ENCODE measurements at places on chromosomes 7 and 10.

- DNase-seq, result peak; percentile 17
Measured at GRCh38 chr10:73576178-73576889, 14.8 kb downstream of the USP54 start.

DNA sequence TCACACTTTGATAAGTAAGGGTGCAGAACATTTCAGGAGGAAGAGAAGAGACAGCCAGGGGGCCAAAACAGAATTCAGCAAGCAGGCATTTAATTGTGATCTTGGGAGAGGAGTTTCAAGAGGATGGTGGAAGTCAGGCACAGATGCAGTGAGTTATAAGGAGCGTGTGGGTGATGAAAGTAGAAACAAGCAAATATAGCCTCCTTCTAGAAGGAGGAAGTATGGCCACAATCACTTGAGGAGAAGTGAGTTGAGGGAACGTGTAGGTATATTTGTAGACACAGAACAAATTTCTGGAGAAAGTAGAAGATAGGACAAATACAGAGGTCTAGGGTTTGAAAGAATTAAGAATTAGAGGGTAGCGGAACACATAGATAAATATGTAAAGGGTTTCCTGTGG is 165.8 kb downstream of the CACNB2 start:
- no peak for DNase-seq

DNA sequence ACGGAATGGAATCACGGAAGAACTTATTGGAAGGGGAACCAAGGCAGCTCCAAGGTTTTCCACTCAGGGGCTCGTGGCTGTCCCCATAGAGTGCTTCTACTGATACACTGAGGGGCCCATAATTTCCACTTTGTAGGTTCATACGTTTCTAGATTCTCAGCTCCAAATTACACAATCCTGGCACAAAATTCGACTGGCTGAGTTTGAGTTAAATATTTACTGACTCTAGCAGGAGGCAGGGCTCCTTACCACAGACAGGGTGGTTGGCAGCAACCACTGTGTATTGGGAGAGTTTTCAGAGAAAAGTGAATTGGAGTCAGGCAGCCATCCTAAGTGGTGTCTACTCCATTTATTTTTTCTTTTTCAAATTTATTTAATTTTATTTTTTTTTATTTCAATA is 55.4 kb upstream of the SEC61G start:
- no peak for DNase-seq

- no peak for DNase-seq
Measured at GRCh38 chr7:46746695-46747687, 825.9 kb upstream of the IGFBP3 start.

- DNase-seq, result no peak
Measured at GRCh38 chr10:14329746-14330173, 964 bp downstream of the FRMD4A start.

- DNase-seq, result no peak
Measured at GRCh38 chr7:105389088-105389650, 448 bp upstream of the SRPK2 start.

GRCh38 chr7:22864855-22865601 is 42.4 kb upstream of the TOMM7 start:
- no peak for DNase-seq

- no peak for DNase-seq
Measured at GRCh38 chr7:127813991-127814541, 162.1 kb downstream of the SND1 start.

GRCh38 chr10:27344568-27345454 is 104.2 kb upstream of the ACBD5 start:
- peak; percentile 47 for DNase-seq

GRCh38 chr10:46028584-46029460 is 1.6 kb downstream of the NCOA4 start:
- no peak for DNase-seq

- DNase-seq, result no peak
Measured at GRCh38 chr7:27108390-27109127, 6.1 kb upstream of the HOXA2 start.

DNA sequence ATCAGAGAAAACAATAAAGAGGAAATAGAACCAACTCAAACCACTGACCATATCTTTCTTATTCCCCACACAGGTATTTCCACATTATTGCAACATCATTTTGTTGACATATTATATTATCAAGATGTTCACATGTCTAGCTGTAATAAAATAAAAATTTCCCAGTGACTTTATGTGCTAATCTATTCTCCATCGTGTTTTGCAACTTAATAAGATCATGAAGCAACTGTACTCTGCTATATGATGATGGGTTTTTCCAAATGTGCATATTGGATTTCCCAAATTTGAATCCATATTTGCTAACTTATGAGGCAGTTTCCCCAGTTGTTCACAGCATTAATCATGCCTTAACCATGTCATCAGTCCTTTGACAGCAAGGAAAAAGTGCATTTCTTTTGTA is 127.8 kb downstream of the ITGB8 start:
- no peak for DNase-seq

GRCh38 chr7:25124465-25125136 is 459 bp downstream of the CYCS start:
- no peak for DNase-seq

GRCh38 chr7:12056381-12056780 is 154.7 kb upstream of the TMEM106B start:
- DNase-seq, result no peak

DNA sequence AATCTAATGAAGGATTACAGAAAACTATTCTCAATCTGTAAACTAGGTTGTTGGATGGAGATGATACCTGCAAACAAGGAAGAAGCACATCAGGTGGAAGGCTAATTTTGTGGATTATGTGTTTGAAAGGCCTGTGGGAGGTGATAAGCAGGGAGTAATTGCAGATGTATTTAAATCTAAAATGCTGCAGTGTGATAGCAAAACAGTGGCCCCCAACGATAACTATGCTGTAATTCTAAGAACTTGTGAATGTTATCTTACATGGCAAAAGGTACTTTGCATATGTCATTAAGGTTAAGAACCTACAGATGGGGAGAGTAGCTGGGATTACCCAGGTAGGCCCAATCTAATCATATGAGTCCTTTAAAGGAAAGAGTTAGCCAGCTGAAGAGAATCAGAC is 164.5 kb upstream of the AHR start:
- DNase-seq, result no peak

DNA sequence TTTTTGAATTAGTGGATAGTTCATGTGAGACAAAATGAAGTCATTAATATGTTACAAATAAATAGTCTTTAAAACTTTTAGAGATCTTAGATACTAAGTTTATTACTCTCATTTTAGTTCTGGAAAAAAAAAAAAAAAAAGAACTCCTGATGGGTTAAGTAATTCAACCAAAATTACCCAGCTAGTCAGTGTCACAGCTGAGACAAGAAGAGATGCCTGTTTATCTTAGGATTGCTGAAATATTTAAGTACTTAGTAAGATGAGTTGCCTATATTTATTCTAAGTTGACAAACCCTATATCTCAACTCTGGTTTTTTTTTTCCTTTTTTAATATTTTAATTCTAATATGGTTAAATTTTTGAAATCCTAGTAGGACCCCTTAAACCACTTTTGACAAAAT is 781.0 kb upstream of the LRRN3 start:
- no peak for DNase-seq

- no peak for DNase-seq
Measured at GRCh38 chr10:121027371-121027770, 176.2 kb downstream of the WDR11 start.

- DNase-seq, result no peak
Measured at GRCh38 chr7:152435384-152436110, at the start of gene KMT2C. Gene KMT2C (minus strand): TSS chr7:152436003. CDS start chr7:152435786, 217 bp downstream.

DNA sequence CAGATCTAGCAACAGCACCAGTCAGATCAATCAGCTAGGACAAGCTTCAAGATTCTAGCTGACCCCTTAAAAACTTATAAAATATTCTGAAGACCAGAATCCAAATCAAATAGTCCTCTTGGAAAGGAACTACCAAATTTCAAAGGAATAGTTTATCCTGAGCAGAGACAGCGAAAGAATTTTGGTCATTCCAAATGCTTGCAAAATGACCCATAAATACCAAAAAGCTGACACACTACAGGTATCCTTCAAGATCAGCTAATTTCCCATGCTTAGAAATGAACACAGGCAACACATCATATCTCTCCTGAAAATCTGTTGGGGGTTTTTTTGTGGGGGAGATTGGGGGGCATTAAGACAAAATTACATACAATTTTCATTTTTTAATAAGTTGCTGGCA is 78.8 kb downstream of the PDSS1 start:
- no peak for DNase-seq

GRCh38 chr7:82631998-82632397 is 188.4 kb upstream of the CACNA2D1 start:
- DNase-seq, result no peak

DNA sequence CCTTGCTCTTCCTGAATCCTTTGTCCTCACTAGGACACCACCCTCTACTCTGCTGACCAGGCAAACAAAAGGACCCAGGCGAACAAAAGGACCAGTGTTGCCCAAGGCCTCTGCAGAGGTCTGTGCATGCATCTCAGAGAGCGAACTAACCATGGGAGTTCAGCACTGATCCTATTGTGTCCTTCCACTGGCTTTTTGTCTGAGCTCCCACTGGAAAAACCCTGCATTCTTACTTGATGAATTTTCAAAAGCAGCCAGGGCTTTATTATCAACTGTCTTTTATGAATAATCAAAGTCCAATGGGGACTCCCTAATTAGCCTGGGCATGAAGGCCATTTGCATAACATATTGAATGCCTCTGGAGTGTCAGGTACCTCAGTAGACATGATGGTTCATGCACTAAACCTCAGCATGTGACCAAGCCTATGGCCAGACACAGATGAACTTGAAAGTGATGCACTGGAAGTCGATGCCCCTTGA is 140.6 kb downstream of the KCNMA1 start:
- no peak for DNase-seq

GRCh38 chr7:22144950-22145349 is 199.3 kb upstream of the CDCA7L start:
- no peak for DNase-seq

- DNase-seq, result no peak
Measured at GRCh38 chr7:2059964-2060700, 172.6 kb downstream of the MAD1L1 start.

GRCh38 chr7:81775560-81775959 is 5.7 kb upstream of the HGF start:
- DNase-seq, result no peak

DNA sequence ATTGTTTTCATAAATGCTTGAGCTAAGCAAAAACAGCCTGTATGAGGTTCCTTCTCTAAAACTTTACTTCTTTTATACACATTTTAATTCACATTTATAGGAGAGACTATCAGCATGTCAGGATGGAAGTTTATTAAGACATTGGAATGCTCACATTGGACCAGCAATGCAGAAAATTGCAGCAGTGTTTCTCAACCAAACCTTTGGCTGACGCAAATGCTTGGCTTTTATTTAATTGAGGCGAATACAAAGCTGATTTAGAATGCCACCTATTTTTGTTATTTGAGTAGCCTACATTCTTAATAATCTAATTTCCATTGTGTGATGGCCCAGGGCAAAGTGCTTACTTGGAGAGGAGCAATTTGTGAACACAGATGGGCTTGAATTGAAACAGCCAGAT is 283.2 kb downstream of the ARL4A start:
- no peak for DNase-seq

GRCh38 chr7:43083106-43083505 is 29.3 kb upstream of the HECW1 start:
- DNase-seq, result no peak

DNA sequence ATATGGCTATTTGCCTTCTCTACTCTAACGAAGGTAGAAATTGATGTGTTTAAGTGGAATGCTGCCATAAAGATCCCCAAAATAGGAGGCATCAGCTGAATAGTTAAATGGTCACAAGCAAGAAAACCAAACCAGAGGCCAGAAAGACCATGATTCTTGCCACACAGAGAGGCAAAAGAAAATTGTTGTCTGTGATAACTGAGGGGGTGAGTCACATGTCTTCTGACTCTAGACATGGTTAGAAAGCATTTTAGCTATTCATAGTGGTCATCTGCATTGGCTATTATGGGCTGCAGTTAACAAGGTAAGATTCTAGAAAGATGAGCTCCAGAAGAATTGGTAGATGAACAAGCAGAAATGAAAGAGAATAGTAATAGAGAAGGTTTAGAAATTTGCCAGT is 361.4 kb upstream of the NPSR1 start:
- DNase-seq, result no peak

DNA sequence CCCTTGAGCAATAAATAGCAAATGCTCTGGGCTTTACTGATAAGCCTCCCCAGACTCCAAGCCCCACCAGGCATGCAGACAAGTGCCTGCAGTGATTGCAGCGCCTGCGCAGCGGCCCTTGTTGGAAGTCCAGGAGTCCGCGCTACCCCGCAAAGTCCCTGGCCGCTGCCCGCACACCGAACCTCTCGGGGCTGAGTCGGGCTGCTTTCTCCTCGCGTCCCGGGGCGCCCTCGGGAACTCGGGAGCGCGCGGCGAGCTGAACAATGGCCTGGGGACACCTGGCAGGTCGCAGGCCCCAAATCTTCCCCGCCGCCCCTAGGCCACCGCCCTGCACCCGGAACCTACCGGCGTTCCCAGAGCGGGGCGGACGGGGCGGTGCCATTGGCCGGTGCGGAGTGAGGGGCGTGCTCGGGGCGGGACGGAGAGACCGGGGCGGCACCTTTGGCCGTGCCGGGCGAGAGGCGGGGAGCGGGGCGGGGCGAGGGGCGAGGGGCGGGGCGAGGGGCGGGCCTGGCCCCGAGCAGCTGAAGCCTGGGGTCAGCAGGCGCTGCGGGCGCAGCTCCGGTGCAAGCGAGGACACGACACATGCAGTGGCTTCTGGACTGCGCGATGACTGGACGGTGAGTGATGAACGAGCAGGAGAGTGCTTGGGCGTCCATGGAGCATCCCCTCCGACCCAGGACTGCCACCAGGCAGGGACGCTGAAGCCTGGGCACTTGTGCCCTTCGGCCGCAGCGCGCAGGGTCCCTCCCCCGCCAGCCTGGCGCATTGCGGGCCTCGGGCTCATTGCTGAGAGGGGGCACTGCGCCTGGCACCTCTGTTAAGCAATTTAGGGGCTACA is at the start of gene RASSF4:
Gene RASSF4, plus strand, starts transcription at position 556 of the 841 bp plus-strand sequence. CDS start 10,401 bp downstream, outside the sequence.
- no peak for DNase-seq

DNA sequence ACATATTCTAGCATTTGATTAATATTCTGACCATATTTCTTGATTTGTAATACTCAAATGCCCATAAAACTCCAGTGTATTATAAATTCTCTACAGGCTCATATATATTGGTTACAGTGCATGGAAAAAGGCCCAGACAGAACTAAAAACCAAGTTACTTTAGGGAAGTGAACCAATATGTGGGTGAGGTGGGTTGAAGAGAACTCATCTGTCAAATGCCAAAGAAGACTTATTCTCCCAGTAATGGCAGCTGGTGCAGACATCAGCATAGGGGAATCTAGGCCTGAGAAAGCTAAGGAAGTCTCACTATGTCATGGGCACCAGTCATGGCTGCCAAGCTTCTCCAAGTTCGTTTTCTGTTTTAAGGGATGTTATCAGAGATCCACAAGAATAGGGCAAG is 30.6 kb downstream of the ZNF248 start:
- DNase-seq, result no peak

GRCh38 chr7:26625286-26625685 is 239.1 kb downstream of the SKAP2 start:
- no peak for DNase-seq

- no peak for DNase-seq
Measured at GRCh38 chr7:91375378-91375777, 111.1 kb downstream of the FZD1 start.
